ENCODE measurements at places on chromosomes 4 and X.

- no peak for DNase-seq
Measured at GRCh38 chr4:61805979-61806378, 605.9 kb downstream of the ADGRL3 start.

GRCh38 chr4:152539556-152540292, 3.8 kb upstream of the FBXW7 start:
- DNase-seq = no peak

DNA sequence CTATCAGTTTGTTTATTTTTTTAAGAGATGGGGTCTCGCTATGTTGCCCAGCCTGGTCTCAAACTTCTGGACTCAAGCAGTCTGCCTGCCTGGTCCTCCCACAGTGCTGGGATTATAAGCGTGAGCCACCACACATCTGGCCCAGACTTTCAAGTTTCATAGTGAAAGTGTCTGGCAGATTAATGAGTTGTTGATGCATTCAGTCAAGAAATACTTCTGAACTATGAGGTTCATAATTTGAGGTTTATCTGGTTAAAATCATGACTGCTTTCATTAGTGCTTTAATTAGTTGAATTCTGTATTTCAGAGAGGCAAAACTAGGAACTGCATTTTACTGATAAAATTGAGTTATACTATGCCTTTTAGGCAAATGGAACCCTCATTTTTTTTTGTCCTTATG, 638.6 kb downstream of the RPA4 start:
- DNase-seq = no peak

DNA sequence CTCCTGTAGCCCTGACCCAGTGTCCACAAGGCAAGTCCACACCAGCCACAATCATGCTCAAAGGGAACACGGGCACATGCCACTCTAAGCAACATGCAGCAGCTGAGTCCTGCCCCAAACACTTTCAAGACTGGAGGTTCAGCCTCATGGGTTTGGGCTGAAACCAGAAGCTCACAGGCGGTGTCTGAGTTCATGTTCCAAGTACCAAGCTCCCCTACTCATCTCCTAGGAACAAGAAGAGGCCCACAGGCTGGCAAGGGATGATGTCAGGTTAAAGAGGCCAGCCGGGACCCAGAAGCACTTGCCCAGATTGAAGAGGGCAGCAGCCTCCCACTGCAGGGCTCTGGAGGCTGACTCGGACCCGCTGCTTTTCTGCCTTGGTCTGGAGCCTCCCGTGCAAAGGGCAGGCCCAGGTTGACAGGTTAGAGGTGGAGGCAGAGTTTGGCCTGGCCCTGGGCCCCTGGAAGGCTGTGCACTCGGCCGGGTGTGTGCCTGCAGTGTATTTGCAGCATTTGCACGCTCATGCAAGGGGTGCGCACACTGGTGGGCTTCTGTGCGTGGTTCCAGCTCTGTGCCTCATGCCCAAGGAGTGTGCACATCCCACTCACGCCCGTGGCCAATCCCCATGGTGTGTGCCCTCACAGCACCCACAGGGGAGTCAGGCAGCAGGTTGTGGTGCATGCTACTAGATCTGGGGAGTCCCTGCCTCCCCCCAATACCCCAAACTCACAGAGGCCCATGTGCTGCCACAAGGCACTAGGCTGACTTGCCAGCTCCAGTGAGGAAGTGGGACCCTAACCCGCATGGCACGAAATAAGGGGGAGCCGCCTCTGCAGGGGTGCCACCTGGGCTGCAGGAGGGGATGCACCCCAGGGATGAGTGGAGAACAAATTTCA, 2.4 kb downstream of the HMX1 start:
- DNase-seq = no peak

- DNase-seq = no peak
Measured at GRCh38 chrX:49773993-49774392, 55.1 kb upstream of the PAGE4 start.

DNA sequence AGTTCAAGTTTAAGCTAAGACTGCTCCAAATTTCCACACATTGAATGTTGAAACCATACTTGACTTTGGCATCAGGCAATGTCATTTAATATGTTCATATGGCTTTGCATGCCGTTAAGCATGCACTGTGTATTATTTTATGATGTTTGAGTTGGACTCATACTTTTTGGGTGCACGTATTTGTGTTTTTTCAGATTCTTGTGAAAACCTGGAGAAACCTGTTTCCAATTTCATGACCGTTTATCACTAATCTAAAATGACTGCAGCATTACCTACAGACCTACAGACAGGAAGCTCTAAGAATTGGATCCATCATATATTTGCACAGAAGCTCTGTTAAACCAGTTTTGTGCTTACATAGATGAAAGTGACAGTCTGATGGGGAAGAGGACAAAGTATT, 1093.0 kb upstream of the INTU start:
- no peak for DNase-seq

GRCh38 chr4:124804041-124804440, 91.5 kb upstream of the ANKRD50 start:
- no peak for DNase-seq

- DNase-seq = no peak
Measured at GRCh38 chrX:118706681-118707080, 20.7 kb upstream of the IL13RA1 start.

Measured in AG09319 (cell line).